ENCODE measurements at places on chromosomes 1 and 21. TPM values are rescaled to one million over a fixed set of nuclear protein-coding genes. Genes with fewer than 3 reads are reported as not detected.
A peak's percentile ranks its signal among the peaks of the same experiment; 100 is the strongest.

GRCh38 chr1:99660496-99660895, 14.6 kb downstream of the PALMD start:
- no peaks in the 10 kb centered on the region for H3K36me3 ChIP-seq
- no peak overlapping the region for H3K4me3 ChIP-seq

- H3K27ac ChIP-seq, result peak overlapping the region; percentile 17
- no peaks in the 10 kb centered on the region for H3K27me3 ChIP-seq
- peaks cover 28% of the 10 kb centered on the region for H3K4me1 ChIP-seq
- no peaks in the 10 kb centered on the region for H3K36me3 ChIP-seq
- DNase-seq, result no peak
Measured at GRCh38 chr1:15282038-15282437, 35.0 kb downstream of the FHAD1 start.

DNA sequence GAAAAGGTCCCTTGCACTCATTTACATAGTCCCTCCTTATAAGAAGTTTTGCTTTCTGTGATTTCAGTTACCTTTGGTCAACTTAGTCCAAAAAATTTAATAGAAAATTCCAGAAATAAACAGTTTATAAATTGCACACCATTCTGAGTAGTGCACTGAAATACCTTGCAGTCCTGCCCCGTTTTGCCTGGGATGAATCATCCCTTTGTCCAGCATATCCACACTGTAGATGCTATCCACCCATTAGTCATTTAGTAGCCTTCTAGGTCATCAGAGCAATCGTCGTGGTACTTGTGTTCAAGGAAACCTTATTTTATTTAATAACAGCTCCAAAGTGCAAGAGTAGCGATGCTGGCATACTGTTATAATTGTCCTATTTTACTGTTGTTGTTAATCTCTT, 38.0 kb downstream of the SPRTN start:
- H3K4me1 ChIP-seq, result peaks cover 4% of the 10 kb centered on the region
- H3K4me3 ChIP-seq, result no peak overlapping the region
- DNase-seq, result no peak

The VANGL2 gene
- 0.20 TPM for total RNA-seq

DNA sequence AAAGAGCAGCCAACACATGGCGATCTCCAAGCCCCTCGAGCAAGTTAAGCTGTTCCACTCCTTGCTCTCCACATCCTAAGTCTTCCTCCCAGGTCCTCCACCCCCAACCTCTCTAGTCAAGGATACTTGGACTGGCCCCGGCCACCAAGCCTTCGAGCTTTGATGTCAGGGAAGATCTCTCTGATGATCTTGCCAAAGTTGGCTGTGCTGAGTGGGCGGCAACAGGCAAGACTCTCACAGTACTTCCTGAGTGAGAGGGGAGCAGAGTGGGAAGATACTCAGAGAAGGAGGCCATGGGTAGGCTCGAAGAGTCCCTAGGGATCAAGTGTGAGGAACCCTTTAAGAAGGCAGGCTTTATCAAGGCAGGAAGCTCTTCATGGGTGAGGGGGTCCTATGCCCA, 2.8 kb downstream of the RFX5 start:
- no peaks in the 10 kb centered on the region for H3K27me3 ChIP-seq
- peaks cover 9% of the 10 kb centered on the region for H3K36me3 ChIP-seq
- no peak overlapping the region for H3K27ac ChIP-seq
- no peak for DNase-seq
- no peaks in the 10 kb centered on the region for H3K4me1 ChIP-seq

The FASLG gene
- total RNA-seq, result 2.2 TPM

Data from transverse colon (tissue), 4 donors.